NCI-H1092 treated with DMSO at 0.1 percent for 48 hours (cell line): ENCODE measurements at places on chromosomes 2 and 18.

DNA sequence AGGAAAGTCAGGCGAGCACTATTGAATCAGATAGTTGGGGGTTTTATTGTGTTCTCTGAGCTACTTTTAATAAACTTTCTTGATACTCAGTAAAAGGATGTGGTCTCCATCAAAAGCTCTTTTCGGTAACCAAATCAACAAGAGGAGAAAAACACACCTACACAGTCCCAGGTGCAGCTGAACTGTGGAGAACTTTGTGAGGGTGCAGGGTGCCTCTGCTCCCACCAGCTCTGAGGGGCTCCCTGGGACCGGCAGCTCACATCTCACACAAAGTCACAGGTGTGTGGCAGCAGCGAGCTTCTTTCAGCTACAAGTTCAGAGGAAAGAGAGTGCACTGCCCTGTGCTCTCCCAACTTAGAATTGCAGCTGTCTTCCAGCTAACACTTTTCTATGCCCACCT lies 650.4 kb downstream of the RNF144A start:
- no peak for DNase-seq

- no peak for DNase-seq
These were observed 26.6 kb downstream of the CDKL4 start for GRCh38 chr2:39217192-39217550.

- no peak for DNase-seq
These were observed 96.1 kb downstream of the PID1 start for GRCh38 chr2:229174794-229175496.

- no peak for DNase-seq
These were observed 62.2 kb downstream of the PPP4R1 start for GRCh38 chr18:9552191-9552590.

DNA sequence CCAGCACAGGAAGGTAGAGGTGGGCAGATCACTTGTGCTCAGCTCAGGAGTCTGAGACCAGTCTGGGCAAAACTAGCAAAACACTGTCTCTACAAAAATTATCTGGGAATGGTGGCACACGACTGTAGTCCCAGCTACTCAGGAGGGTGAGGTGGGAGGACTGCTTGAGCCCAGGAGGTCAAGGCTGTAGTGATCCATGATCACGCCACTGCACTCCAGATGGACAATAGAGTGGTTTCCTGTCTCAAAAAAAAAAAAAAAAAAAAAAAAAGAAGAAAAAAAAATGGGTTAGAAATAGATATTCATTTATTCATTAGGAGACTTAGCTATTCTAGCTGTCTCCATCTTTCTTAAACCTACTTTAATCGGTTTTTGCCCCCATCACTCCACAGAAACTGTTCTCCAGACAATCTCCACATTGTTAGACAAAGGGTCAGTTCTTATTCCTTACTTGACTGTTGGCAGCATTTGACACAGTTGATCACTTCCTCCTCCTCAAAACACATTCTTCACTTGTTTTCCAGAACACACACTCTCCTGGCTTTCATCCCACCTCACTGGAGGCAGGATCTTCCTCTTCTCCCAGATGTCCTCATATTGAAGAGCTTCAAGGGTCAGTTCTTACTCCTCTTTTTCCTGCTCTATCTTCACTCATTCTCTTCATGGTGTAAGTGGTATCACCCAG lies 103.1 kb downstream of the DTNB start:
- DNase-seq: no peak

- peak; percentile 60 for DNase-seq
These were observed 779 bp upstream of the TRIB2 start for GRCh38 chr2:12716032-12716281.

DNA sequence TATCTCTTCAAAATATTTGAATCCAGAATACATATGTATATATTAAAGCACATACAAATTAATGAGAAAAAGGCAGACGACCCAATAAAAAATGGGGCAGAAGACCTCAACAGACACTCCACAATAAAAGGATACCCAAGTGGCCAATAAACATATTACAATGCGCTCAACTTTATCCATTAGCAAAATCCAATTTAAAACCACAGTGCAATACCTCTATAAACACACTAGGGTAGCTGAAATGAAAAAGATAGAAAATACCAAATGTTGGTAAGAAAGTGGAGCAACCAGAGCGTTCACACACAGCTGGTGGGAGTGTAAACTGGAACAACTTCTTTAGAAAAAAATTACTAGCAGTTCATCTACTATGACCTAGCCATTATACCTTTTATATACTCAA lies 75.3 kb downstream of the CCDC148 start:
- no peak for DNase-seq

- DNase-seq: no peak
These were observed 35.9 kb downstream of the INPP5D start for GRCh38 chr2:233096006-233096405.

DNA sequence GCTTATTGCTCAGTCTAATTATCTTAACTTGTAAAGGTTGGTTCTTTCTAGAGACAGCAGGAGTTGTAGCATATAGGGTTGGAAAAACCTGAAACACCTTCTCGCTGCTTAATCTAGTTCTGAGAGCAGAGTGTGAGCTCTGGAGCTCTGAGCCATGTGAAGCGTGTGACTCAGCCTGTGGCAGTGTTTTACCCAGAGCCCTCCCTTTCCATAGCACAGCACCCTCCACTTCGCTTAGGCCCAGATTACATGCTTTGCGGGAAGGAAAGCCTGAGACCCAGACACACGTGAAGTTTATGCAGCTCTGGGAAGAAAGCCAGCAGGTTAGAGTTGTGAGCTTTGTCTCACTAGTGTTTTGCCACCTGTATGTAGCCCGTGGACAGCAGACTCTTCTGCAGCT lies 74.5 kb downstream of the INPP4A start:
- no peak for DNase-seq

GRCh38 chr2:184419744-184420143 lies 178.6 kb upstream of the ZNF804A start:
- DNase-seq: no peak

DNA sequence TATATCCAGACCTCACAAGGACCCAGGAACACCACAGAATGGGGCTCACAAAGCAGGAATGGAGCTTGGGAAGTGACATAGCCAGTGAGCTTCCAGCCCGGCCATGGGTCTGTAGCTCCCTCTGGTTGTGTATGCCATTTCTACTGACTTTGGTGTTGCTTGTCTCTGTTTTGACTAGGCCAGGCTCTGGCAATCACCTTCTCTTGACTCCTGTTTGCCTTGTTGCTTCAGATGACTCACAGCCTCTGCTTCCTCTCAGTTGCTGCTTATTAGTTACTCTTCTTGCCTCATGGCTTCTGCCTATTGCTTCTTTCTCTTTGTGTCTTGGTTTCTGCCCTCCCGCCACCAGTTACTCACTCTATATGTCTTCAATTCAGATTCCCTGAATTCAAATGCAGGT lies 15.8 kb upstream of the IER3IP1 start:
- DNase-seq: no peak

DNA sequence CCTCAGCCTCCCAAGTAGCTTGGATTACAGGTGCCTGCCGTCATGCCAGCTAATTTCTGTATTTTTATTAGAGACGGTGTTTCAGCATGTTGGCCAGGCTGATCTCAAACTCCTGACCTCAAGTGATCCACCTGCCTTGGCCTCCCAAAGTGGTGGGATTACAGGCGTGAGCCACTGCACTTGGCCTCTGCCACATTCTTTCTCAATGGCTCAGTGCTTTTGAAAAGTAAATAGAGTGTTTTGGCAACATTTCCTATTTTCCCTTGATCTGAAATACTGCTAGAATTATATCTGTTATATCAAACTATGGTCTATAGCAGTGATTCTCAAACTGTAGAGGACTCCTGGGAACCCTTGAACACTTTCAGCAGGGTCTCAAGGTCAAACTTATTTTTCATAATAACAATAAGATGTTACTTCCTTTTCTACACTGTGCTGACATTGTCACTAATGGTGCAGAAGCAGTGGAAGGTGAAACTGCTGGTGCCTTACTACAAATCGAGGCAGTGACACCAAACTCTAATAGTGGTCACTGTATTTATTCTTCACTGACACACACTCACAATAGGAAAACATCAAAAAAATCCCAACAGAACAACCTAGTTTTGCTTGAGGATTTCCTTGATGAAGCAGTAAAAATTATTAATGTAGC lies 10.6 kb downstream of the DAW1 start:
- DNase-seq: no peak

DNA sequence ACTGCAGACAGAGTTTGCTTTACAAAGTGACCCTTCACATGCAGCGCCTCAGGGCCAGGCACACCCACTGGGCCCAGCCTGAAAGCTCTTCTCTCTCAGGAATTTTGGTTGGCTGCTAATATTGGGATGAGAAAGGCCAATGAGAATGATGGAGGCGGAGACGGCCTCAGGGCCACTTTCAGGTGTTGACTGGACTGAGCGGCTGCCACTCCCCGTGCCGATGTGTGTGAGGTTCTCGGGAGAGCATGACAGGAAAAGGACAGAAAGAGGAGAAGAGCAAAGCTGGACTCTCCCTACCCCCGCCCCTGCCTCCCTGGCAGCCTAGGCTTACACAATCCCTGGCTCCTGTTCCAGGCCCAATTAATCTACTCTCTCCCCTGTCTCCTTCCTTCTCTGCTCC lies 155.7 kb downstream of the CELF4 start:
- DNase-seq: no peak

GRCh38 chr2:96470636-96471035 lies 34.5 kb downstream of the NEURL3 start:
- DNase-seq: no peak

DNA sequence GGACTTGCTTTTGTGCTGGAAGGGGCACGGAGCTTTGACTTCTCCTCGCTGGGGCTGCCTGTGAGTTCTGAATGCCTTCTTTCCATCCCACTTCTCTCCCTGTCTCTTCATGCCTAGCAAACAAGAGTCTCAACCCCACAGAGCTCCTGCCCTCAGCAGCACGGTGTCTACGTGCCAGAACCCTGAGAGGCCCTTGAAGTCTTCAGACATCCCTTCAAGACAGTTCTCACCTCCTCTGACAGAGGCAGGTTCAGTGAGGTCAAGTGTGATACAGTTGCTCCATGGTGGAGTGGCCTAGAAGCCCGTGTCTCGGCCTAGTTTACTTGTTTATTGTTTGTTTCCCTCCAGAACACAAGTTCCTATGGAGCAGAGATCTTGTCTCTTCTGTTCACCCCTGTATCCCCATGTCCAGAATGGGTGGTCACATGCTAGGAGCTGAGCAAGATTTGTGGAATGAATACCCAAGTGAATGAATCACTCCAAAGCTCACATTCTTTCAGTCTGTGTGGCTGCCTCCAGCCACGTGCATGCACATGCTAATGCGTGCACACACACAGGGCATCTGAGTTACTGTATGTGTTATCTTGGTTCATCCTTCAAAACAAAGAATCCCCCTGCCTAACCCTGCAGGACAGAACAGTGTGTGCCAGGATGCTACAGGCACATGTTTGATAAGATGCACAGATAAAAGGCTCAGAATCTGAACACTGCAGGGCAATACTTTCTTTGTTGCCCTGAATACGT lies 391.6 kb downstream of the NBAS start:
- no peak for DNase-seq

DNA sequence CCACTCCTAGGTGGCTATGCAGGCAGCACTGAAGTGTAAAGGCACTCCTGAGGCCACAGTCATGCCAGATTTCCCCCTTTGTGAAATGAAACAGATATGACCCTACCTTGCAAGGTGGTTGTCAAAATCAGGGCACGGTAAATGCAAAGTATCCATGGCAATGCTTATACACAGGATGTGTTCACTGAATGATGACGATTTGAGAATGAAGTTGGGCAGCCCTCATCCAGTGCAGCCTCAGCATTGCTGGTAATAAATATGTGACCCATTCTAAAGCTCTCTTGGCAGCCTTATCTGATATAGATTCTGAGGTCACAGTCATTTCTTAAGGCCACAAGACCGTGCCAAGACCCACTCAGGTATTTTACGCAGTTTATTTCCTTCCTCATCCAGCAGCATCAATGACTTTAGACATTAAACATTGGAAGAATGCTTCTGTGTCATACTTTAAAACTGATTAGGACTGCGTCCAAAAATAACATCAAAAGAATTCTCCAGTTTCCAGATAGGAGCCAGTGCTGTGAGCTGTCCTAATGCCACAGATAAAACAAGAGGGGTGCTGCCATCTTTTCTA lies 125.5 kb upstream of the SERTAD2 start:
- DNase-seq: no peak

GRCh38 chr2:11933854-11934253 lies 187.4 kb downstream of the LPIN1 start:
- no peak for DNase-seq

GRCh38 chr2:128511731-128512378 lies 193.2 kb upstream of the HS6ST1 start:
- DNase-seq: no peak

- DNase-seq: no peak
These were observed 32.7 kb upstream of the STAT4 start for GRCh38 chr2:191183516-191183915.

- DNase-seq: peak; percentile 90
These were observed 680 bp upstream of the FHOD3 start for GRCh38 chr18:36296650-36297416.

- DNase-seq: no peak
These were observed 232.5 kb downstream of the MYT1L start for GRCh38 chr2:2098458-2099167.

DNA sequence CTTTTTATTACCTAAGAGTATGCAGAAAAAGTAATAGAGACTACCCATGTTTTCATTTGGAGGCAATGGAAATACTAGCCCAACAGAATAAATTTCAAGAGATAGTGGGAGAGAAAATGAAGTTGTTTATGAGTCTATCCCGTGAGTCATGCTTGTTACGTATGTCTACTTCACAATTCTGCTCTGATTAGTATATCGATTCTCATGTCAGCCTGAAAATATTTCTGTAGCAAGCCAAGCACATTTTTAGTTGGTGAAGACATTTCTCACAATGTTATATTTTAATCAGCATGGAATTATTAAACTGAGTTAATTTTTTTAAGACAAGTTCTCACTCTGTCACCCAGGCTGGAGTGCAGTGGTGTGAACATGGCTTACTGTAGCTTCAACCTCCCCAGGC lies 346.1 kb downstream of the RPRM start:
- no peak for DNase-seq

- DNase-seq: no peak
These were observed 867 bp downstream of the RBBP8 start for GRCh38 chr18:22933966-22934423.

DNA sequence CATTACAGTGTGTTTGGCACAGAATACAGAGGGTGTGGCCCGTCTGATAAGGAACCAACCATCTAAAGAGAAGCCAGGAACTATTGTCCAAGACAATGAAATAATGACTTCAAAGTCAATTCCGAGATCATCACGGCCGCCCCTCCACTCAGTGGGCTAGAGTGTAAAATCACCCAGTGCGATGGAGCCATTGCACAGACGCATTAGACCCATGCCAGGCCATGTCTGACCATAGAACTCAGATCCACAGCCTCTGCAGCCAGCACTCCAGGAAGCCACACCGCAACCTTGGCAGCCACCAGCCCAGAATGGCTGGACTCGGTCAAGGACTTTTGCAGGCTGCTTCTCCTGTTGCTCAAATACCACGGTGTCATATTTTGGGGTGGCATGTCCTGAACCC lies 835.7 kb downstream of the DCDC2C start:
- no peak for DNase-seq

DNA sequence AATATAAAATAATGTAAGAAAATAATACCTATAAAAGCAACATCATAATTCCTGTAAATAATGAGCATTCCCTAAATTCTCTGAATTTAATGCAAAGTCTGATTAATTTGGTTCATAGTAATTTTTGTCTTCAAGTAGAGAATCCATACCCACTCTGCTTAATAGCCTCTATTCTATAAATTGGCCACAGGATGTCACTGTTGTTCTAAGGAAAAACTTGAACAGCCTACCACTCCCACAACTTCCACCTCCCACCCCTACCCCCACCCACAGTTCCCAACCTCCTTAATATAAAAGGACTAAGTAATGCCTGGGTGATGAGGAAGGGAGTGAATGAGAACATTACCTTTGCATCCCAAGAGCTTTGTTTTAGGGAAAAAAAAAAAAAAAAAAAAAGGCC lies 27.2 kb upstream of the BBS5 start:
- peak; percentile 35 for DNase-seq
